Activated CD8-positive, alpha-beta memory T cell treated with anti-CD3 and anti-CD28 coated beads for 48 hours (primary cell): ENCODE measurements at places on chromosomes 7 and 10.
A peak's percentile ranks its signal among the peaks of the same experiment; 100 is the strongest.

- no peak for DNase-seq
Measured at GRCh38 chr7:52727632-52728031, 307.8 kb upstream of the POM121L12 start.

GRCh38 chr10:101214446-101215396 lies 14.5 kb downstream of the LBX1 start:
- peak; percentile 68 for DNase-seq

- no peak for DNase-seq
Measured at GRCh38 chr7:125814100-125814499, 884.5 kb upstream of the POT1 start.

DNA sequence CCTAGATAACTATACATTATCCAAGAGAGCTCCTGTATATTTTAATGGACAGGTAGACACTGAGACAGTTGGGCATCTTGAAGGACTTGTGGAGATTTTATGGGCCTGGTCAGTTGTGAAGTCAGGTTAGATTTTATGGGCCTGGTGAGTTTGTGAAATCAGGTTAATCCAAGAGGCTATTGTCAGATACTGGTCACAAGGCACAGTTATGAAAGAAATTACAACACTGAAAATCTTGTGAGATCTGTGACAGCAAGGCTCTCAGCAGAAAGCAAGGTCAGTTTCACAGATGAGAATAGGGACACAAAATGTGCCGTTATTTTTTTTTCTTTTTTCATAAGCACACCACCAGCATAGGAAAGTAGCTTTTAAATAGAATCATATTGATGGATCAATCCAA lies 167.6 kb downstream of the VTI1A start:
- DNase-seq = no peak

DNA sequence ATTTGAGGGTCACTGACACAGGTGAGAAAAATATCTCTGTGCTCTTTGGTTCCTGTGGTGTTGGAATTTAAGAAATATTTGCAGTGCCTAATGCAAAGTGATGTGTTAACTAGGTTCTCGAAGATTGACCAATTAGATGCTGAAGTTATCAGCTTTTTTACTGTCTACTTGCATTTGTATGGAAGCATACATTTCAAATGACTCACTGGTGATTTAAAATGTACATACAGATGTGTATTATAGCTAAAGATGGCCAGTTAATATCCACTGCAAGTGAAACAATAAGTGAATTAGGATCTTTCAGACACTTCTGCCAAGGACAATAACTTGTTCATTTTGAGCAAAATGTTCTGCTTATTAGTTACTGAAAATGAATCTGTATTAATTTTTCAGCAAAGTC lies 205.0 kb downstream of the FANK1 start:
- no peak for DNase-seq
